ENCODE measurements at places on chromosomes 6 and 20.

DNA sequence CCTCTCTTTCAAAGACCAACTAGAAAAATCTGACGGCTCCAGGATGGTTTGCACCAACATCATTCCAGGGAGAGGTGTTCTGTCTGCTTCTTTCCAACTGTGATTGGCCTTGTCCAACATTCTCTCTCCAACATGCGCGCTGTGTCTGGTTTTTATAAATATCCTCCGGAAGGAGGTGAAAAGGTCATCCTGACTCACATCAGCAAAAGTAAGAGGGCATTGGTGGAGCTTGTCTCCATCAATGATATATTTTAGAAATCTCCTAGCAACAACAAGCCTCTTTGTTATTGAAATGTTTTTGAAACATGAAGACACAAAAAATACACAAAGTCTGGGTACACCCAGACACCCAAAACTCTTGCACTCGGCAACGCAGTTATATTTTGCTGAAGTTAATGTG is 475.3 kb upstream of the JARID2 start:
- no peak for DNase-seq

DNA sequence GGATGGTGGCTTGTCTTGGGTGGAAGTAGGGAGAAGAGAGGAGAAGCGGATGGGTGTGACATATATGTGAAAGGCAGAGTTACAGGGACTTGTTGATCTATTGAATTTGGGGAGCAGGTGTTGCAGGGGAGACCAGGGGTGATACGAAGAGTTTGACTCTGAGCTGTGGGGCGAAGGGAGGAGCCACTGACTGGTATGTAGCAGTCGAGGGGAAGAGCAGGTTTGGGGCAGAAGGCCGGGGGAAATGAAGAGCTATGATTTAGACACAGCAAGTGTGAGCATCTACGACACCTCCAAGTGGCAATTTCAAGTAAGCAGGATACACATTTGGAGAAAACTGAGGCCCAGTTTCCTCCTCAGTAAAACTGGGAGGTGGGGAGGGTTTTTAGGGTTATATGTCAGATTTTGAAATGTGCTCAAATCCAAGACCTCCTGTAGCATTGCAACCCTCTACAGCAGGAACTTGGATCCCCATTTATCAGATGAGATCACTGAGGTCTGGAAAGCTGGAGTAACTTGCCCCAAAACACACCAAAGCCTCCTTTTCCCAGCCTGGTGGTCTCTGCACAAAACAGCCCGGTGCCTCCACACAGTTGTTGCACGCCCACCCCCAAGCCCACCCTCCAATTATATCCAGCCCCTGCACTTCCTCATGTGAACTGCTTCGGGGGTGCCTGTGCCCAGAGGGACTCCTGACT is 137.8 kb downstream of the PREX1 start:
- no peak for DNase-seq

DNA sequence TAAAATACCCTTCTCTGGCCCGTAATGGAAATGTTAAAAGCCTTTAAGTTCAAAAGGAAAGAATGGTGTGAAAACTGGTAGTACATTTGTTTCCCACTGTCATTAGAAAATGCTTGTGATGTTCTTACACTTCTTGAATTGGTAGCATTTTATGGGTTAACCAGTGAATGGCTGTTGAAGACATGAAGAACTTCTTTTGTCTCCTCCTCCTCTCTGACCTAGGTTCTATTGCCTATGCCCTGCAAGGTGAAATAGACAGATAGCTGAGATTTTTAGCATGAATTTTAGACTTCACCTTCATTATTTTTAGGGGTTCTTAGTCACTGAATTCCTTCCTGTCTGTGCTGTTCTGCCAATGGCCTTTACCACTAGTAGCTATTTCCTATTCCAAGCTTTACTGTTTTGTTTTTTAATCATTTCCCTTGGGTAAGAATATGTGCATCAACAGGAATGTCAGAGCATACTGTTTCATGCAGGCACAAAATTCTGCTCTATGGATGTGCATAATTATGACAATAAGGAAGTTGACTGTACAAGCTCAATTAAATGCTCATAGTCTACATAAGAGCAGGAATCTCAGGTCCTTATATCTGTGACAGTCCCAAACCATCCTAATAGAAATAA is 4.9 kb downstream of the TNFAIP3 start:
- DNase-seq: no peak

DNA sequence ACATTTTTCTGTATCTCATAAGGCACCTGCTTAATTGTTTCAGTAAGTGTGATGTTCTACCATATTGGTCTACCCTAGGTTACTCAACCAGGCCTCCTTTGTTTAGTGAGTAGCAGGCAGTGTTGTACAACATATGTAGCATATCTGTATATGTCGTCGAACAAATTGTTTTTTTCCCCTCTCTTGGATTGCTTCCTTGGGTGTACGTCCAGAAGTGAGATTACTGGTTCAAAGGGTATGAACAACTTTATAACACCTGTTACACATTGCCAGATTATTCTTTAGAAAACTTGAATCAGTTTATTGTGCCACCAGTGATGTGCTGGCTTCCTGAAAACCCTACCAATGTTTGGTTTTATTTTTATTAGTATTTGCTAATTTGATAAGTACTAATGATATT is 14.7 kb downstream of the SLC16A10 start:
- DNase-seq: no peak

GRCh38 chr20:19958928-19959327 is 58.2 kb upstream of the NAA20 start:
- no peak for DNase-seq

DNA sequence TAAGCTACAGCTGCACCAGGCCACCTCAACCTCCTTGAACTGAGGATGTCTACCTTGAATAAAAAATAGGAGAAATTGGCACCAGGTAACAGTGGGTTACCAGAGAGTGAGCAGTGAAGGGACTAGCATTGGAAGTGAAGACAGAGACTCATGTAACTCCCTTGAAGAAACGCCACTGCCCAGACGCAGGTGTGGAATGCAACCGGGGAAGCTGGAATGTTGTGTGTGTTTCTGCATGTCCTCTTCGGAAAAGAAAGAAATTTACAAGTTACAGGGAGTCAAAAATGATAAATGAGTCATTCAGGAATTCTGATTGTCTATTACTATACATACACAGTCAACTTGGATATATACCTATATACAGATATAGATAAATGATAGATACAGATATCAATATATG is 514.7 kb upstream of the AGPAT4 start:
- DNase-seq: no peak

All from putamen (tissue), 1 donor.